K562 (cell line): ENCODE measurements at places on chromosomes 3 and 15. TPM values are rescaled to one million over a fixed set of nuclear protein-coding genes. Genes with fewer than 3 reads are reported as not detected.

DNA sequence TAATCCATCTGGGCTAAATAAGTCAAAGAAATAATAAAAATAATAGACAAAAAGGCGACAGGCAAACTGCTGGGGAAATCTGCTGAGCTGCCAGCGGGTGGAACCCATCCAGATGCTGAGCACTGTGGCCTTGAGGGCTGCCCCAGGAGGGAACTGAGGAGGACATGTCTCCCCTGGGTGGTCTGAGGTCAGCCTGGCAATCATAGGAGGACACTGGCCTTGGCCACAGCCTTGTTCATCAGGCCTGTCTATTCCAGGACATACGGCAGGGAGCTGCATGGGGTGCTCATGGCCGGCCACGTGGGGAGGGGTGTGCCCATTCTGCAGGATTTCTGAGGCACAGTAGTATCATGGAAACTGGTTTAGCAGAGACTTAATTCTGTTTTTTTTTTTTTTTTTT is 21.5 kb upstream of the SNRPA1 start:
- H3K36me3 ChIP-seq: no peaks in the 10 kb centered on the region
- H3K27me3 ChIP-seq: peaks cover 36% of the 10 kb centered on the region
- H3K4me3 ChIP-seq: no peak overlapping the region

DNA sequence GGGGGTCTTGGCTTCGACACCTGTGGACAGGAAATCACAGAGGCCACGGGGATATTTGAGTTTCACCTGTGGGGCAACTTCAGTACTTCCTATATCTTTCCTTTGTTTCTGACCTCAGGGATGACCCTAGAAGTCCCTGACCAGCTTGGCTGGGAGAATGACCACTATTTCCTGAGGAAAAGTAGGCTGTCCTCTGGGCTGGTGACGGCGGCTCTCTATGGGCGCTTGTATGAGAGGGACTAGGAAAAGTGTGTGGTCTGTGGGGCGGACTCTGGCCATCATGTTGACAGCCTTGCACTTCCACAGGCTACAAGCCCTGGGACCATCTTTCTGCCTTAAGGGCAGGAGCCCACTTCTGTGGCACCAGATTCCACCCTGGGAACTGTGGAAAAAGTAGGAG is 43.7 kb downstream of the BTD start:
- H3K4me3 ChIP-seq: no peak overlapping the region
- no peaks in the 10 kb centered on the region for H3K36me3 ChIP-seq
- DNase-seq: no peak

DNA sequence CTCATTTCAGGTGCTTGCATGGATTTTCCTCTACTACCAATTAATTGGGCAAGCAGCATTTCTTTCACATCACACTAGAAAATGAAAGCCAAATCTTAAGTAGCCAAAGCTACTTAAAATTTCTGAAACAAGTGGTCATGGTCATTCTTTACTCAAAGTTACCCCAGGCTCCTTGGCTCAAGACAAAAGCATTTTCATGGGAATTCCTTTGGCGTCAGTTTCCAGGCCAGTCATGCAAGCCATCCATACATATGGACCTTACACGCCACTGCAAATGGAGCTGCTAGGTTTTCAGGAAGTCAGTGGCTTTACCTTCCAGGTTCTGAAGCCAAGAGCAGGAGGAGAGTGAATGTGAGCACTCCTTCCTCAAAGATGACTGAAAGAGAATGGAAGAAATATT is 83.7 kb upstream of the IL12A start:
- no peaks in the 10 kb centered on the region for H3K36me3 ChIP-seq
- H3K27me3 ChIP-seq: no peaks in the 10 kb centered on the region
- no peak overlapping the region for H3K27ac ChIP-seq
- H3K4me3 ChIP-seq: no peak overlapping the region
- no peaks in the 10 kb centered on the region for H3K4me1 ChIP-seq

NPAP1 gene
- not detected in 2 replicates for total RNA-seq

SLC12A1 gene
- total RNA-seq: not detected in 2 replicates

ADAMTSL3 gene
- 0.07 and 0.09 TPM in 2 replicates for total RNA-seq

- DNase-seq: no peak
- no peak overlapping the region for H3K27ac ChIP-seq
- H3K4me1 ChIP-seq: no peaks in the 10 kb centered on the region
- no peak overlapping the region for H3K4me3 ChIP-seq
- no peaks in the 10 kb centered on the region for H3K27me3 ChIP-seq
- H3K36me3 ChIP-seq: no peaks in the 10 kb centered on the region
Measured at GRCh38 chr3:175416600-175416999, 557.5 kb downstream of the NAALADL2 start.

- no peak overlapping the region for H3K27ac ChIP-seq
- H3K27me3 ChIP-seq: peaks cover 35% of the 10 kb centered on the region
- H3K36me3 ChIP-seq: no peaks in the 10 kb centered on the region
- no peaks in the 10 kb centered on the region; the same call in 2 of the 3 replicates for H3K4me1 ChIP-seq
- no peak overlapping the region for H3K4me3 ChIP-seq
Measured at GRCh38 chr15:38070778-38071177, 136.3 kb downstream of the TMCO5A start.

- H3K36me3 ChIP-seq: no peaks in the 10 kb centered on the region
- H3K27ac ChIP-seq: peak overlapping the region; percentile 48
- no peaks in the 10 kb centered on the region for H3K27me3 ChIP-seq
Measured at GRCh38 chr3:47961815-47962606, 54.2 kb downstream of the MAP4 start.

GRCh38 chr3:190336516-190337189 is 14.4 kb upstream of the CLDN1 start:
- no peak overlapping the region for H3K4me3 ChIP-seq
- no peaks in the 10 kb centered on the region for H3K36me3 ChIP-seq
- H3K27ac ChIP-seq: no peak overlapping the region
- DNase-seq: no peak
- H3K27me3 ChIP-seq: no peaks in the 10 kb centered on the region
- no peaks in the 10 kb centered on the region for H3K4me1 ChIP-seq

DNA sequence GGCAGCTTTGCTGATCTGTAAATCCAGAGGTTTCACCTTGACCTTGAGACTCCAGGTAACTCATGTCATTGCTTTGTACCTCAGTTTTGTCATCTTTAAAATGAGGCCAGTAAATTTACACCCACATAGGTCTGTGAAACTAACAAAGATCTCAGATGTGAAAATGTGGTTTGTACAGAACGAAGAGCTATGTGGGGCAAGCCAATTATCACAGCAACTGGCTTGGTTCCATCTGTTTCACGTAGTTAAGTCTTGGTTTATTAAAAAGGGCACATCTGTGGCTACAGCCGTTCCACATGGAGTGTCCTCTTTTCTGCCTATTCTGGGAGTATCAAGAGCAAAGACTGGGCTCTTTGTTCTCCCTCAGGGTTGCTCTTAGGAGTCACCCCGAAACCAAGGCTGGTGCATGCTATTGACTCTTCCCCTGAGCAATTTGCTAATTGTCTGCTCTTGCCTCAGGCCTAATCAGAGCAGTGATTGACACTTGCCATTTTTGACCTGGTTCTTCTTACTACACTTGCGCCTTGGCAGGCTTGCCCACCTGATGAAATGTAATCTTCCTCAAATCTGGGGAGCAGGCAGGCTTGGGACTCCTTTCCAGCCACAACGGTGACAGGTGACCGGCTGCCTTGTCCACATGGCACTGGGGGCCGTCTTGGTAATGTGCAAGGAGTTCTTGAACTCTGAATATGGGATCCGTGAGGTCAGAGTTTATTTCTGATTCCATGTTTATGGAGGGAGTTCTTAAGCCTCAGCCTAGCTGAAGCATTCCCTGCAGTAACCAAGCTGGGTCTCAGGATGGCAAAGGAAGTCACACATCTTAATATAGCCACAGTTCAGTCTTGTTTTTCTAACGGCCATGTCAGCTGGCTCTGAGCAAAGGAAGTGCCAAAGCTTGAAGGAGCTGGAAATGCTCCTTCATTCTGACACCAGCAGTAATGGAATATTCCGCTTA is 40.1 kb downstream of the EAF1 start:
- no peak overlapping the region for H3K27ac ChIP-seq
- DNase-seq: peak; percentile 23
- H3K36me3 ChIP-seq: no peaks in the 10 kb centered on the region
- no peak overlapping the region for H3K4me3 ChIP-seq
